ENCODE measurements at places on chromosomes 6 and 20.
A peak's percentile ranks its signal among the peaks of the same experiment; 100 is the strongest.

GRCh38 chr6:150372051-150372450 lies 3.2 kb downstream of the IYD start:
- DNase-seq: no peak

DNA sequence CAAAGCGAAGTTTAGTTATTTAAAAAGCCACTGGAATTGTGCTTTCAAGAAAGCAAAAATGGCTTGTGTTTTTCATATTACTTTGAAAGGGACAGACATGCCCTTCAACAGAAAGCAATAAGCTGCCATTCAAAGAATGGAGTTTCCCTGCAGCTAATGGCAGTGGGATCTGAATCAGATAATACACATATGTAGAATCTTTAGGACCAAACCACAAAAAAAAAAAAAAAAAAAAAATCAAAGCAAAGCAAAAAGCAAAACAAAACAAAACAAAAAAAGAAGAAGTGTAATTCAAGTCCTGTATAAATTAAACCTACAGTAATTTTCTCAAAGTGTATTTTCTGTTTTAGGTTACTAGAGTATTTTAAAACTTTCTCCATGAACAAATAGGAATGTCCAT lies 63.6 kb upstream of the ZNF217 start:
- no peak for DNase-seq

DNA sequence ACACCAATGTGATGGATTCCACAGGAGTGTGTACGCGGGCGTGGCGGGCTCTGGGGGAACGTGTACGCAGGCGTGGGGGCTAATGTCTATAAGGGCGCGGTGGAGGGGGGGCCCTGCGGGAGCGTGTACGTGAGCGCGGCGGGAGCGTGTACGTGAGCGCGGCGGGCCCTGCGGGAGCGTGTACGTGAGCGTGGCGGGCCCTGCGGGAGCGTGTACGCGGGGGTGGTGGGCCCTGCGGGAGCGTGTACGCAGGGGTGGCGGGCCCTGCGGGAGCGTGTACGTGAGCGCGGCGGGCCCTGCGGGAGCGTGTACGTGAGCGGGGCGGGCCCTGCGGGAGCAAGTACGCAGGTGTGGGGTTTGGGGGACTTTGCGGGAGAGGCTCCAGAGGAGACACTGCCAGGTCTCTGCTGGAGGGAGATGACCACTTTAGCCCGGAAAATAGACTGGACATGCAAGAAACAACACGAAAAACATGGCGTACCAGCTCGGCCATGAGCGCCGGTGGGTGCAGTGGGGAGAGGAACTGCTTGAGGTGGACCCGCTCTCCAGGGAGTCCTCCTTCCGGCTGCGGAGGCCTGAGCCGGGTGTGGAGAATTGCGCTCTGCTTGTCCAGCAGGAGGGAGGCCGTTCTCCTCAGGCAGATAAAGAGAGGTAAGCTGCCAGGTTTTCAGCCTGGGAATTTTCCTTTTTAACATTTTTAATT lies 27.8 kb upstream of the SMOC2 start:
- DNase-seq: no peak

- no peak for DNase-seq
Measured at GRCh38 chr6:45278367-45278766, 49.8 kb upstream of the RUNX2 start.

GRCh38 chr20:52469128-52469527 lies 277.5 kb upstream of the ZFP64 start:
- DNase-seq: no peak

DNA sequence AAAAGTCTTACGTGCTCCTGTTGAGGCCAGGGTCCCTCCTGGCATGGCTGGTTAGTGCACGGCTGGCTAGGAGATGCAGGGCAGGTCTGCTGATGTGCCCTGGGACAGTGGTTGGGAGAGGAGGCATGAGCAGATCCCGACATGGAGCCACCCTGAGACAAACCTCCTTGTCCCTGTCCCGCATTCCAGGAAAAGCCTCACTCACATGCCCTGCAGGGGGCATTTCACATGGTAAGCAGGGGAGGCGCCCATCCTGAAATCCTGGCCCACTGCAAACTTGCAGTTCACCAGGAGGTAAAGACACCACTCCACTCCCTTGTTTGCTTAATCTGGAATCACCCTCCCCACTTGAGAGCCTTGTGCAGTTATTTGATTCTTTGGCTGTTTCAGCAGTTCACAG lies 116.7 kb upstream of the SLC24A3 start:
- DNase-seq: no peak

DNA sequence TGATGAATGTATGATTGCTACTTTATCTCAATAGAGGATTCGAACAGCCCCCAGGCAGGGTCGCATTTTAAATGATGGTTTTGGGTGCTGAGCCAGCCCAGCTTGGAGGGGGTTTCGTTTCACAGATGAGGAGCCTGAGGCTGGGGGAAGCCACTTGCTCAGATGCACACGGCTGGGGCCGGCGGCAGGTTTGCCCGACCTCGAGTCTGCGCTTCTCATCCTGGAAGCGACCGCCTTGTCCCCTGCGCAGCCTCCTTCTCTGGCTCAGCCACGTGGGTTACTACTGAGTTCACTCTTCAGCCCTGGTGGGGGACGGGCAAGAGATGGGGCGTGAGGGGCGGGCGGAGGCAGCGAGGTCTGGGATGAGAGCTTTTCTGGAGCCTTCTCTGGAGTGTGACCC lies 25.3 kb downstream of the NTSR1 start:
- DNase-seq: no peak

- DNase-seq: no peak
Measured at GRCh38 chr6:2179950-2180349, 65.5 kb downstream of the GMDS start.

- no peak for DNase-seq
Measured at GRCh38 chr20:50689864-50690649, 1.3 kb downstream of the RIPOR3 start.

DNA sequence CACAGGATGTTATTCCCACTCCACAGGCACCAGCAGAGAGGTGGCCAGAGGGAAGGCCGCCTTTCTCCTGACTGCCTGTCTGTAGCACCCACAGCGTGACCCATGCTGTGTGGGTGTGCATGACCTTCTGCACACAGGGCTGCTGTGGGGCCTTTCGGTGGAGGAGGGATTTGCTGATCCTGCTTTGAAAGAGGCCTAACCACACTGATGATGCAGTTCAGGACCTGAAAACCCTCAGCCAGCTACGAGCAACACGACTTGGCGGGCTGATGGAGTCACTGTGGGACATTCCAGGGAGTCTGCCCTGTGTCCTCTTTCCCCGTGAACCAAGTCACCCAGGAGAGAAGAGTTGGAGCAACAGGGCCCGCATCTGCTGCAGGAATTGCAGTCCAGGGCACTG lies 49.1 kb downstream of the SYTL3 start:
- no peak for DNase-seq

DNA sequence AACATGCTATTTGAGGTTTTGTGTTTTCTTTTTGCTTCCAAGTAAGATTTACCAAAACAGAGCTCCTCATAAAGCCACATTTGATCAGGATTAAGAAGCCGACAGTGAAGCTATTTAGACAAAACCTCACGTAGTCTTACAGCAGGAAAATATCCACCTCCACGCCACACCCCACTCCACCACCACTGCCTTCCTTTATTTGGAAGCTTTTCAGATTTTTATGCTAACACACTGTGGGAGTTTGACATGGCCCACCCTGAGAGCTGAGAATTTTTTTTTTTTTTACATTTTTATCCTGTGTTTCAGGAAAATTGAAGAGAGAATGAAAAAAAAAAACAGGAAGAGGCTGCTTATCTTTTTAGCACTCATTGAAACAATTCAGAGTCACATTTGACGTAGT lies 104.8 kb upstream of the MC3R start:
- DNase-seq: no peak

DNA sequence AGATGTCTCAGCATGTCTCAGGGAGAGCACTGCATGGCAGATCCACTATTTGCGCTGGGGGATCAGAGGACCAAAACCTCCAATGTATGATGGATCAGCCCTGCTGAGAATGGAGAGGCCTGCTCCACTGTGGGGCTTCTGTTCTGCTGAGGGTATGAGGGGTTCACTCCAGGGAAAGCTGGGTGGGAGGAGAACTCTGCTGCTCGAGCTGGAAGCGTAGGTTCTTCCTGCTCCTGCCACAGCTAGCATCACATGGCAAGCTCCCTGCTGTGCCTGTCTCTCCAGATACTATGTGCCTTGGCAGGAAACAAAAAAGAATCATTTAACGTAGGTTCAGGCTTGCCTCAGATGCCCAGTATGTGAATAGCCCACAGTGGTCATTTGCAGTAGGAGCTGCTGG lies 105.8 kb downstream of the EPM2A start:
- no peak for DNase-seq

- no peak for DNase-seq
Measured at GRCh38 chr6:113632220-113632864, 224.8 kb upstream of the MARCKS start.

GRCh38 chr20:6685626-6686025 lies 81.9 kb upstream of the BMP2 start:
- DNase-seq: no peak

- no peak for DNase-seq
Measured at GRCh38 chr6:81761197-81761596, 8.7 kb upstream of the TENT5A start.

- peak; percentile 41 for DNase-seq
Measured at GRCh38 chr20:57432862-57433491, 41.8 kb downstream of the RBM38 start.

- no peak for DNase-seq
Measured at GRCh38 chr20:17227219-17227575, 357 bp downstream of the PCSK2 start.

DNA sequence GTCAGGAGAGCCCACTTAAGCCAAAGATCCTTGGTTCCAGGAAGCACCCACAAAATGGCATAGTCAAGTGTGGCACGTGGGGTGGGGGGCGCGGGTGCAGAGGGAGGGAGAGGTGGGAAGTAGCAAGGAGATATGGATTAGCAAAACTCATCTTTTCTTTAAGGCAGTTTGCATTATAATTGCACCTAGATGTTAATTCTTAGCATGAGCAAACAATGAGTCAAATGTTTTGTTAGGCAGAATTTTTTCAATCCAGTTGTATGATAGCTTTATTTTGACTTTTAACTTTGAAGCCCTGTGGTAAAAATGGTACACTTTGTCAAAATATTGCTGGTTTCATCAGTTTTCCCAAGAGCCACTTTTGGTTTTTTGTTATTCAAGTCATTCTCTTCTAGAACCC lies 15.0 kb downstream of the SCAND1 start:
- DNase-seq: no peak

DNA sequence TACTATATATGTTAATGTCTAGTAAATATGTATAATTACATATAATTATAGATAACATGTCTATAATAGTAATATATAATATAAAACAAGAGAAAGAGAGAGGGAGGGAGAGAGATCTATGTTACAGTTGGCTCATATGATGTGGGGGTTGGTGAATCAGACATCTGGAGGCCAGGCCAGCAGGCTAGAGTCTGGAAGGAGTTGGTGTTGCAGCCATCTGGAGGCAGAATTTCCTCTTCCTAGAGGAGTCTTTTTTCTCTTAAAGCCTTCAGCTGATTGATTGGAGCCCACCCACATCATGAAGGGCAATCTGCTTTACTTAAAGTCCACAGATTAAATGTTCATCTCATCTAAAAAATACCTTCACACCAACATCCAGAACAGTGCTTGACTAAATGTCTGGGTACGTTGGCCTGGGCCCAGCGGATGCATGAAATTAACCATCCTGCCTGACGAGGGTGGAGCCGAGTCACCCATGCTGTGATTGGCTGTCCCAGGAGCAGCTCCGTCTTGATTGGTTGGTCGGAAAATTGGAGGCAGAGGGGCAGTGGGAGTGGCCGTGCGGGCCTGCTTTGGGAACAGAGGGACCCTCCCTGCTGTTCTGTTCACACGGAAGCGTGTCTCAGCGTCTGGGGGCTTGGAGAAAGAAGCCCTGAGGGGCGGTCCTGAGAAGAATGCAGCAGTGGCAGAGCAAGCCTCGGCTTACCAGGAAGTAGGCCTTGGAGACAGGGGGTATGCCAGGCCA lies 392.4 kb downstream of the QKI start:
- DNase-seq: no peak

GRCh38 chr6:5786321-5786968 lies 220.3 kb downstream of the NRN1 start:
- DNase-seq: no peak

DNA sequence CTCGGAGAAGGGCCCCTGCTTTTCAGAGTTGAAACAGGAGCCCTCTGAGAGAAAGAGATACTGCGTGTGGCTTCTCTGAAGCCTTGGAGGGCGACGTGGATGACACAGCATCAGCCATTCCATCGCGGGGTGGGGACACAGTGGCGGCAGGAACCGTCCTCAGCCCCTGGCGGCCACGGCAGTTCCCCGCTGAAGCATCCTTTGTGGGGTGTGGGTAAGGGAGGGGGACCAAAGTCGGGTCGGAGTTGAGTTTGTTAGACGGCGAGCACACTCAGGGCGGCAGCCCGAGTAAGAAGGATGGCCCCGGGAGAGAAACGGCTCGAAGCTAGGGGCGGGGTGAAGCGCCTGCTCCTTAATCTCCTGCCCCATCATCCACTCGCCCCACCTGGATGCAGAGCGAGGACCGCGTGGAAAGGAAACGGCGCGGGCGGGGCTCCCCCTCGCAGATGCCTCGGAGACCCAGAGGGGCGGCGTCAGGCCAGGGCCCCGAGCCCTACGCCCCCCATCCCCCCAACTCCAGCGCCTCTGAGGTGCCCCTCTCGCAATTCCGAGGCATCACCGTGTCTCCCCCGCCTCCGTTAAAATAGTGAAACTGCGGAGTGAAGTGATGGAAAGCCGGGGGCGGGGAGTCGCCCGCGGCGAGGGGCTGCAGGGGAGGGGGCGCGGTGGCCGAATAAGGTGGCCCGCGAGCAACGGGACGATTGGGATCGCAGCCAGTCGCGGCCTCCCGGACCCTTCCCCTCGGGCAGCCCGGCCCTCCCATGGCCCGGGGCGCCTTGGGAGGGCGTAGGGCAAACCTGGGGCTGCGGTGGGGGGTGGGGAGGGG lies 796 bp upstream of the RREB1 start:
- DNase-seq: no peak

- no peak for DNase-seq
Measured at GRCh38 chr20:24382743-24383142, 86.7 kb upstream of the SYNDIG1 start.

DNA sequence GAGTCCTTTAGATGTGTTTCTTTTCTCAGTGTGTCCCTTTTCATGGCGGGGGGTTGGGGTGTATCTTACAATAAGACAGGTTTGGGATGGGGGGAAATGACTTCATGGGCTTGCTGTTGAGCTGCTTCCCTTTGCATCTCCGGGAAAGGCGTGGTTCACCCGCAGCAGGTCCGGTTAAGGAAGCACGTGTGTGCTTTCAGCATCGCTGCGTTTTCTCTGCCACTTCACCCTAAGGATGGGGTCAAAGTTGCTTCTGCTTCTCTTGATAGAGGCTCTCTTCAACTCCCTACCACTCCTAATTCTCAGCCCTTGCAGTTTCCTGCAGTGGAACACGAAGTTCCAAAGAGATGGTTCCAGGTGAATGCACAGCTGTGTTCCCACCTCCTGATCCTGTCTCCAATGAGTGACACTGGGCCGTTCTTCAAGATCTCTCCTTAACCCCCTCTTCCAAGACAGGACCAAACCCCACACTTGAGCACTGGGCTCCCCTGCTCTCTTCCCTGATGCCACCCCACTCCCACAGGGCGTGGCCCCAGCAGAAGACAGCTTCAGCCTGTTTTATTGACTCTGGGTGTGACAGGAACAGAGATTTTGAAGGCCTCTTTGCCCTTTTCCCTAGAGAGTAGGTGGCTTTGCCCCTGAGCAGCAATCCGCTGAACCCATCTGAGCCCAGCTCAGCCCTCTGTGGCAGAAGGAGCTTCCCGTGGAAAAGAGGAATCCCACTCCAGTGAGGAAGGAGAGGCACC lies 85.2 kb downstream of the PLEKHG1 start:
- DNase-seq: no peak
